ENCODE measurements at places on chromosomes 6 and 20.

GRCh38 chr6:128057541-128057940 is 156.7 kb upstream of the THEMIS start:
- DNase-seq = no peak

GRCh38 chr6:144317736-144318135 is 32.6 kb downstream of the UTRN start:
- DNase-seq = no peak

DNA sequence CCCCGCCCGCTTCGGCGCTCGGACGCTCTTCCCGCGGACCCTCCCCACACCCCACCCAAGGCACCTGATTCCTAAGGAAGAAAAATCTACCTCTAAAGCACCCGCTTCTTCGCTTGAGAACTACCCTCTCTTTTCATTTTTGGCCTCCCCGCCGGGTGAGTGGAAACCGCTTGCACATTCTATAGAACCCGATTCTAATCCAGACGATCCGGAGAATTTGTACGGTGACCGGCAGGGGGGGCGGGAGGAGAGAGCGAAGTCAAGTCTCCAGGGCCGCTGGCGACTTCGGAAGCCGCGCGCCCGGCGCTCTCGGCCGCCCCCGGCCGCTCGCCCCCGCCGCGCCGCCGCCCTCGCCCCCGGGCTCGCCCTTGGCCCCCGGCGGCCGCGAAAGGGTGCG is at the start of gene RBM24:
TSS of gene RBM24 (plus strand) at position 262 of the 397 bp plus-strand sequence. CDS start 221 bp downstream, outside the sequence.
- DNase-seq = peak; percentile 2

DNA sequence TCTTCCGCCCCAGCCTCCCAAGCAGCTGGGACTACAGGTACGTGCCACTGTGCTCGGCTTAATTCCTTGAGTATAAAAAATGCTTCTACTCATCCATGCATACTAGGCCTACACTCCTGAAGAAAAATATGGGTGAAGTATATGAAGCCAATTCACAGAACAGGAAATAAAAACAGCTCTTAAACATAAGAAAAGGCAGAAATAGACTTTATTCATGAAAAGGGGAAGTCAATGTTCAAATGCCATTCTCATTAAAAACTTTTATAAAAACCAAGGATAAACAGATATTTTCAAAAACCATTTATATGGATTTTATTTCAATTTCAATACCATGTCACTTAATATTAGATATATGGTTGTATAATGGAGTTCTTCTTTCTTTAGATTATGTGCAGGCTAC is 18.3 kb downstream of the SERPINB9 start:
- DNase-seq = no peak

- DNase-seq = no peak
Observed at GRCh38 chr20:29756664-29757063, 1500.8 kb upstream of the DEFB115 start.

DNA sequence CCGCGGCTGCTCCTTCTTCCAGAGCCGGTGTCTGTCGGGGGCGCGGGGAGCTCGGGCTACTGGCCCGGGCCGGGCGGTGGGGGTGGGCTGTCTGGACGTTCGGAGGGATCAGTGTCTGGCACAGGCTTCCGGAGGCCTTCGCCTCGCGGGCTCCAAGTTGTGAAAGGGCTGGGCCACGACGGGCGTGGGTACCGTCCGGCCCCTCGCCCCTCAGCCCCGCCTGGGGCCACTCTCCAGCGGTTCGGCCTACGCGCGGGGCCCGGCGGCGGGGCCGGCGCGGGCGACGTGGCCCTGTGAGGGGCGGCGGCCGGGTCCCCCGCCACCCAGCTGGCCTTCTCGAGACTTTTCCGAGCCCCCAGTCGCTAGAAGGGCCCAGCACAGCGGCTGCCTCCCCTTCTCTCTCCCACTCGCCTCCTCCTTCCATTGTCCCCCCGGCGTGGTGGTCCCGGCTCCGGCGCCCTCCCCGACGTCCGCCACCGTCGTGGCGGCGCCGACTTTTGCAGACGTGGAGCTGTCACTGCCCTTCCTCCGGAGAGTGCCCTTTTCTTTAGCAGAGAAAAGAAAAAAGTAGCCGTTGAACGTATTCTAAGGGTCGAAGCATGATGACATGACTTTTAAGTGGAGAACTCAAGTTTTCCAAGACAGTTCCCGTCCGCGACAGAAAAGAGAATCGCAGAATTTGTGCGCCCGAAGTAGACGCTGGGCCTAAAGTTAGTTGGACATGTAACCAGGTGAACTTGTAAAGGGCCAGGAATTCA is 571 bp downstream of the ITCH start:
- DNase-seq = peak; percentile 11

- no peak for DNase-seq
Observed at GRCh38 chr6:47545223-47545622, 67.6 kb downstream of the CD2AP start.

- DNase-seq = no peak
Observed at GRCh38 chr6:103107985-103108384, 1714.5 kb downstream of the GRIK2 start.

GRCh38 chr6:1502041-1502440 is 107.7 kb upstream of the FOXC1 start:
- DNase-seq = no peak

GRCh38 chr20:45827712-45828111 is 600 bp upstream of the TNNC2 start:
- no peak for DNase-seq

GRCh38 chr6:15554728-15555100 is 108.1 kb downstream of the DTNBP1 start:
- no peak for DNase-seq

GRCh38 chr6:141700819-141701218 is 431.9 kb upstream of the GJE1 start:
- DNase-seq = no peak

GRCh38 chr6:26544473-26544872 is 6.3 kb downstream of the HMGN4 start:
- DNase-seq = no peak

DNA sequence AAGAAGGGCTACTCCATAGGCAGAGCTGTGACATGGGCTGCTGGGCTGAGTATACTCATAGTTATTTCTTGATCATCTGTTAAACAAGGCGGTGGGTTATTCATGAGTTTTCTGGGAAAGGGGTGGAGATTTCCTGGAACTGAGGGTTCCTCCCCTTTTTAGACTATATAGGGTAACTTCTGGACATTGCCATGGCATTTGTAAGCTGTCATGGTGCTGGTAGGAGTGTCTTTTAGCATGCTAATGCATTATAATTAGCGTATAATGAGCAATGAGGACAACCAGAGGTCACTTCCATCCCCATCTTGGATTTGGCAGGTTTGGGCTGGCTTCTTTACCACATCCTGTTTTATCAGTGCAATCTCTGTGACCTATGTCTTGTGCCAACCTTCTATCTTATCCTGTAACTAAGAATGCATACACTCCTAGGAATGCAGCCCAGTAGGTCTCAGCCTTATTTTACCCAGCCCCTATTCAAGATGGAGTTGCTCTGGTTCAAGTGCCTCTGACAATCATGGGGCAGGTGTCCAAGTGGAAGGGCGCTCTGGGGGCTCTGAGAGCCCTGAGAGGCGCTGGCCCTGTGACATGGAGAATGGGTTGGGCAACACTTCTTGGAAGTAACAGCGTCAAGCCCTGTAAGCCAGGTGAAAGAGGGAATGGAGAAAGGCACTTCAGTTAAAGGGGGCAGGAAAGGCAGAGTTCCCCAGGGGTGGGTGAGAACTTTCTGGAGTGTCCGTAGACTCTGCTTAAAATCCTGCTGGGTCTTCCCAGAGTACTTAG is 354.2 kb upstream of the SULF2 start:
- no peak for DNase-seq

- no peak for DNase-seq
Observed at GRCh38 chr6:75374961-75375400, 90.4 kb upstream of the TMEM30A start.

DNA sequence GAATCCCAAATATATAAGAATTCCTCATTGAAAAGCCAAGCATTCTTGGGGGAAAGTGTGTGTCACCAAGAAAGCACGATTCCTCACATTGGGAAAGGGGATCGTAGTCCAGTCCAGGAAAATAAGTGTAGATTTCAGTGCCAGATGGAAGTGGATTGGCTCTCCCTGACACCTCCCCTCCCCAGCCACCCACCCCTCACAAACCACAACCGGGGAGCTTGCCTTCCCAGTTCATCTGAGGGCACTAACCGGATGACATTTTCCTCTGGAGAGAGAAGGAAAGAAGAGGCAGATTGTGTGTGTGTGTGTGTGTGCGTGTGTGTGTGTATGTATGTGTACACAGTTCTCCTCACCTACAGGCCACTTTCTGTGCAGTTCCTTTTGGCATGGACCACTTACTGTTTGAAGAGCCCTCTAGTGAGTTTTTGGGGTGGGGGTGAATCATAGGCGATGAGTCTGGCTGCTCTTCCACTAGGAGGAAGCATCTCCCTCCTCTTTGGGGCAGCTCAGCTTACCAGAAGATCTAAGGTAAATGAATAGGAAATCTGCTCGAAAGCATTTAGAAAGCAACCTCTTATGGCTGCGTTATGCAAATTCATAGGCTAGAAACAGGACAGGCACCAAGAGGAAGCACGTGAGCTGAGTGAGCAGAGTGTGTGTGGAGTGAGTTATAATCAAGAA is 20.8 kb downstream of the DAAM2 start:
- DNase-seq = peak; percentile 52

DNA sequence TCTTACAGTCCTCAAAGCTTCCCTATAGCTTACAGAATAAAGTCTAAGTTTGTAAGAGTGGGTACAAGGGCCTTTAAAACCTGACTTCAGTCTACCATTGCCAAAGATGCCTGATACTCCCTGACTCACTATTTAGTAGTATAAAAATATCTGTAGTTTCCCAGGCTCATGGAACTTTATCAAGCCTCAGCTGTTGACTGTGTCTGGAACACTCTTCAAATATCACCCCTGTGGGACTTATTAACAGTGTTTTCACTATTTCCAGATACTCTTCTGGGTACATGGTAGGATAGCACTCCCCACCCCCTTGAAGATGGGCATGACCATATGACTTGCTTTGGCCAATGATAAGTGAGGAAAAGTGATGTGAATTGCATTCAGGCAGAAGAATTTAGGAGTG is 105.3 kb upstream of the TENT5A start:
- no peak for DNase-seq

- DNase-seq = no peak
Observed at GRCh38 chr6:129138739-129139405, 255.9 kb downstream of the LAMA2 start.

GRCh38 chr6:134678436-134678889 is 271.4 kb downstream of the ALDH8A1 start:
- peak; percentile 47 for DNase-seq

DNA sequence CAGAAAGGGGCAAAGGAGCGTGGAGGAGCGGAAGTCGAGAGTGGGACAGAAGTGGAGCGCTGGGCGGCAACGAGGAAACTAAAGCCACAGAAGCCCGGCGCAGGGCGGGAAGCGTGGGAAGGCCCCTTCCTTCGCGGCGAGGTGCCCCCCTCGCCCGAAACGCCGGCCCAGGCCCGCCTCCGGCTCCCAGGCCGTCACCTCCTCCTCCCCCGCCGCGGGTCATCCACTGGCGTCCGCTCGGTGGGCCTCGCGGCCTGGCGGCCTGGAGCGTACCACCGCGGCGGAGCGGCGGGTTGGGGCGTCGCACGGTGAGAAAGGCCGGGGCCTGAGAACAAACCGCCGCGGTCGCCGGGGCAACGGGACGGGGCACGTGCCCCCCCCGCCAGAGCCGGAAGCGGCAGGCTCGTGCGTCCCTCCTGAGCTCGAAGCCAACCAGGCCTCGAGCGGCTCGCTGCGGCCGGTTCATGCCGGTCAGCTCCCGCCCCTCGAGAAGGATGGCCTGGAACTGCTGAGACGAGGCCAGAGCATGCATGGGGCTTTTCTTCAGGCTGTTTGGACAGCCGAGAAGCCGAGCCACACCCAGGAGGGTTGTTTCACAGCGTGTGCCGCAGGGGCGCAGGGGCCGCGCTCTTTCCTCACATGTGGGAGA is at the start of gene TCP11:
TSS of gene TCP11 (minus strand) at position 333 of the 649 bp plus-strand sequence. CDS start 469 bp downstream, outside the sequence.
- no peak for DNase-seq

DNA sequence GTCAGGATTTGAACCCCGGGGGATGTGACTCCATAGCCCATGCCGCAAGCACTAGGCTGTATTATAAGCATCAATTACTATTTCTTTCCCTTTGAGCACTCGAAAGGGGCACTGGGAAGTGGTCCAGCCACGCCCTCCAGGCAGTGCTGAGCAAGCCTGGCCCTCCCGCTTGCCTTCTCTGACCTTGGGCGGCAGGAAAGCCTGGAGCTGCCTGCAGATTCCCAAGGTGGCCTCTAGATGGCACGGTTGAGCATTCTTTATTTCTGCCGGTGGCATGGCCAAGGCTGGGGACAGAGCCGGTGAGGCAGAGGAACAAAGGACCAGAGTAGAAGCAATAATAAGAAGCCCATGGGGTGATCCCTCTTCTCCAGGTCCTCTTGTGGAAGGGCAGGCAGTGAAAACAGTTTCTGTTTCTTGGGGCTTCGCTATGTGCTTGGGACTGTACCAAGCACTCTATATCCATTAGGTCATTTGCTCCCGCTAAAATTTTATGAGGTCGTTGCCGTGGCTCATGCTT is 32.0 kb downstream of the ARHGAP40 start:
- DNase-seq = peak; percentile 62

DNA sequence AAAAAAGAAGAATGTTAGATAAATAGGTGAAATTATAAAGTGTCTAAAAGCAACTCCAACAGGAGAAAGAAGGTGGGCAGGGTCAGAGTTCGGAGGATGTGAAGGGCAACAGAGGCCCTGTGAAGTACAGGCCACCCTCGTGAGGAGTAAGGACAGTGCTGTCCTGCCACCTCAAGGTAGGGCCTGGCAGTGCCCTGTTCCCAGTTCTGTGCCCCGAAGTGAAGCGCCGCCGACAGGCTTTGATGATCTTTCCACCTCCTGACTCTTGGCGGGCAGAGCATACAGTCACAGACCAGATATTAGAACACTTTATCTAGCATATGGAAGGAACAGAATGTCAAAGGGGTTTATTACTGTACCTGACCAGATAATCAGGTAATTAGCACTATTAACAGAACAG is 75.8 kb downstream of the GJA10 start:
- no peak for DNase-seq

- DNase-seq = no peak
Observed at GRCh38 chr6:100663219-100663863, 198.6 kb upstream of the SIM1 start.

DNA sequence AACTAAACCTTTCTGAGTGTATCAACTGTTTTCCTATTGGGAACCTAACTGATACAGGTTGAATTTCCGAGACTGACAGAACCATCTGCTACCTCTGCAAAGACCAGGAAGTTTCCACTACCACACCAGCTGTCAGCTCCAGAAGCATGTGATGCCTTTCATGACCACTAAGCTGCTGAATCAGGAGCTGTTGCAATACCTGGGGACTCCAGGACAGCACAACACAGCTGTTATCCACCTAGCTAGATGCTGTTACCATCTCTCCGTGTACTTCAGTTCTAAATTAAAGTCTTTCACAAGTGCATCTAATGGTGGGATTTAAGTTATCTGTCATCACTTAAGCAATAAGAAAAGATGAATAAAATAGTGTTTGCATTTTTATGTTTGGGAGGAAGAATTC is 158.2 kb upstream of the IMPG1 start:
- DNase-seq = no peak

GRCh38 chr6:35486005-35486925 is 10.6 kb downstream of the TEAD3 start:
- peak; percentile 54 for DNase-seq

DNA sequence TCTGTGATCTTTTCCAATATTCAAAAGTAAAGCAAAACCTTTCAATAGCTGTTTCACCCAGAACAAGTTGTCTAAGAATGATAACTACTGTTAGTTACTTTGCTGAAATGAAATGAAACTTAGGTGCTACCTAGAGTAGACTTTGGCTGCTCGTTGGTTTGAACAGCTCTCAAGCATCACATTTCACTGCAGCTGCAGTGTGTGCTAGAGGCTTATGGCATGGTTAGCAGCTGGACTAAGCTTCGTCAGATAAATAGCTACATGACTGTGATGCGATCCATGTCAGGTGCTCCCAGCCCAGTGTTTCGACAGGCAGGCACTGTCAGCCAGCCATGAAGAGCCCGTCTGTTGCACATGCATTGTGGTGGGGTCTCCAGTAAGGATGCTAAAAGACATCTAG is 201.1 kb downstream of the TFAP2B start:
- DNase-seq = peak; percentile 67
